ENCODE measurements at places on chromosomes 2 and 18.

GRCh38 chr2:57809230-57809629 is 237.4 kb upstream of the VRK2 start:
- no peak for DNase-seq

DNA sequence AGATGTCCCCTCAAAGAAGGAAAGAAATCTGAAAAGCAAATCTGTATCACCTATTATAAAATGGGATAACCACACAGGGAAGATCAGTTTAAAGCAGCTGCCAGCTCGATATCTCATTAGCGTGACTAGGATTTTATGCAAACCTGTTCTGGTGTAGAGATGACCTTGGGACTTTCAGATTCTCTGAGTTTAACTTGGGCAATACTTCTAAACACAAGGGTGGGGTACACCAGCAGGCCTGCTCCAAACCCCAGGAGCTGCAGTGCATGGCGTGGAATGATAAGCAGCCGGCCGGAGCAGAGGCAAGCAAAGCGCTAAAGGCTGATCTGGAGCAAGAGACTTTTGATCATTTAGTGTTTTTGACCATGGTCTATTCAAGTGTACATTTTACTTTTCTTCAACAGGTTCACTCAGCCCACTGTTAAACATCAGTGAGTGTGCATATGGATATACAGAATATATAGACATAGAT is 4.7 kb downstream of the SERTAD2 start:
- no peak for DNase-seq

- peak; percentile 65 for DNase-seq
Observed at GRCh38 chr2:54570925-54571694, 115.0 kb downstream of the SPTBN1 start.

- DNase-seq: no peak
Observed at GRCh38 chr2:146287281-146287680, 1557.5 kb upstream of the ACVR2A start.

DNA sequence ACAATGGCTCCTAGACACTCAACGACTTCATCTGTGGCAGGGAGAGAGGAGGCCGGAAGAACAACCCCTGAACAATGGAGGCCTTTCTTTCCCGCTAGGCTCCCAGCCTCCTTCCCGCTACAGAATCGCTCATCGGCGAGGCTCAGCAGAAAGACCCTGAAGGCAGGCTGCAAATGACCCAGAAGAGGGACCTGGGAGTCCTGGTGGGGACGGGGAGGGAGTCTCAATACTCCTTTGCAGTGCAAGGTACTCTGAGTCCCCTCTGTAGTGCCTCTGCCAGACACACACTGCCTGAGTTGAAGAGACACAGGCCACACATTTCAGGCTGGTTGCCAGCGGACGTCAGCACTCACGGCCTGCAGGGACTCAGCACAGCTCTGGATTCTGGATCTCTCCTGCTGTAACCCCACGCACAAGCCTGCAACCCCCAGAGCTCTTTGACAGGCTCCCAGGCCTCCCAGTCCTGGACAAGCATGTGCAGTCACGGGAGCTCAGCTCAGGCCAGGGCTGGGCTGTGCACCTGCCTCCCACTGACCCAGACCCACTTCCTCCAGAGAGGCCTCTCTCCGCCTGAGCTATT is 6.1 kb downstream of the GPR17 start:
- peak; percentile 14 for DNase-seq

GRCh38 chr2:6676241-6676640 is 189.5 kb downstream of the CMPK2 start:
- no peak for DNase-seq

DNA sequence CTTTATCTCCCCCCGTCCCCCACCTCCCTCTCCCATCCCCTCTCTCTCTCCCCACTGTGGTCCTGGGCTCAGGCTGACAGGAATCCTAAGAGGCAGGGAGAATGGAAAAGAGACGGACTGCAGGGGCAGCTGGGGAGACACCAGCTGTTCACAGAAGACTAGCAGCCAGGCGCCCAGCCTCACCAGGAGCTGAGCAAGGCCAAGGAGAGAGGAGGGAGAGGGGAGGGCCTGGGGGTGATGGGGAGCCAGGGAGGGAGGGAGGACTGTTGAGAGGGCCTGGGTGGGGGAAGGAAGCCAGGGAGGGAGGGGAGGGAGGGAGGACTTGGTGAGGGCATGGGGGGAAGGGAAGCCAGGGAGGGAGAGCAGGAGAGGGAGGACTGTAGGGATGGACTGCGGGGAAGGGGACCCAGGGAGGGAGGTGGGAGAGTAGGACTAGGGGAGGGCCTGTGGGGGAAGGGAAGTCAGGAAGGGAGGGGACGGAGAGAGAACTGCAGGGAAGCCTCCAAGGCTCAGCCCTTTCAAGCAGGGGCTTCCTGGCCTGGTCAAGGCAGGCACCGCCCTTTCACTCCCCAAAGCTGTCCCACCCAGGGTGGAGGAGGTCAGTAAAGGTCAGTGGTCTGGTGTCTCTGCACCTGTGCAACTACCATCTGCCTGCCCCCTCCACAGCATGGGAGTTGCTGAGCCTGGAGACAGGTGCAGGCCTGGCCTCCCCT is 517.7 kb upstream of the MYT1L start:
- peak; percentile 95 for DNase-seq

- DNase-seq: no peak
Observed at GRCh38 chr2:154029504-154029903, 157.8 kb downstream of the GALNT13 start.

- DNase-seq: no peak
Observed at GRCh38 chr2:2561346-2562095, 230.4 kb upstream of the MYT1L start.

DNA sequence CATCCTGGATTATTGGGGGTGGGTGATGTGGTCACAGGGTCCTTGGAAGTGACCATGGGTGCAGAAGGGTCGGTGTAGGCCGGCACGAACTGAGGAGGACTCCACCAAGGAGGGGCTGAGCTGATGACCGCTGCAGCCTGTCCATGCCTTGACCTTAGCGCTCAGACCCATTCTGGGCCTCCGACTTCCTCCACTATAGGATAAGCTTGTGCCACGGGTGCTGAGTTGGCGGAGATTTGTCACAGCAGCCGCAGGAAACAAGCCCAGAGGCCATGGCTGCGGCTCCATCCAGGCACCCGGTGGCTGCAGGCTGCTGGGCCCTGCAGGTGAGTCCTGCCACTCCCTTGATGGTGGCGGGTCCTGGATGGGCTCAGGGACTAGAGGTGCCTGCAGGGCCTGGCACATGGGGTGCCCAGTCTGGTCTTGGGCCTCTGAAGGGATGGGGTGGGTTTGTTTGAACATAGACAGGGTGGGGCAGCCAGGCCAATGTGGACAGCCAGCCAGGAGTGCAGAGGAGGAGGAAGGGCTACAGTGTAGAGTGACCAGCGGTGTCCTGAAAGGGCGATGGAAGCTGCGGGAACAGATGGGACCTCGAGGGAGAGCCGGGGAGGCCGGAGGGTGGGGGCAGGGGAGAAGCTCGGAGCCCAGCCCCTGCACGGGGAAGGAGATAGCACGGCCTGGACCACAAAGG is 84.8 kb downstream of the SEPTIN10 start:
- no peak for DNase-seq

DNA sequence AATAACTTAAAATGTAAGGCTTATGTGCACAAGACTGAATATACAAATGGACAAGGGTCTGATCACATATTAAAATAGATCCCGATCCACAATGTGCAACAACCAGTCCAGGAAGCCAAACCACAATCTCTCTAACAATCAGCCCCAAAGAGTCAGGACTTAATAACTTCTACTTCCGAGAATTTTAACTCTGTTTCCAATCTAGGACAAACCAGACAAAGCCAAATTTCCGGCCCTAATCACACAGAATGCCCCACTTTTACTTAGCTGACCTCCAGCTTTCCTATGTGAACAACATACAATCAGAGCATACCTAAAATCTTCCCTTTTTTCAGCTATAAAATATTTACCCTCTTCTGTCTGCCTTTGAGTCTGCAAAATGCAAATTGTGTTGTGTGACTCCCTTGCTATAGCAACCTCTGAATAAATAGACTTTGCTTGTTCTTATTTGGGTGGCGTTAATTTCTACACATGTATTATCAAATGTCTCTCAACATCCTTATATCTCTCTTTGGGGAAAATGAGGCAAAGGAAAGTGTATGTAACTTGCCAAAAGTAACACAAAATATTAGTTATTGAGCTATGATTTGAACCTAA is 381.9 kb upstream of the MC4R start:
- no peak for DNase-seq

- DNase-seq: no peak
Observed at GRCh38 chr2:9802576-9802993, 40.7 kb upstream of the TAF1B start.

DNA sequence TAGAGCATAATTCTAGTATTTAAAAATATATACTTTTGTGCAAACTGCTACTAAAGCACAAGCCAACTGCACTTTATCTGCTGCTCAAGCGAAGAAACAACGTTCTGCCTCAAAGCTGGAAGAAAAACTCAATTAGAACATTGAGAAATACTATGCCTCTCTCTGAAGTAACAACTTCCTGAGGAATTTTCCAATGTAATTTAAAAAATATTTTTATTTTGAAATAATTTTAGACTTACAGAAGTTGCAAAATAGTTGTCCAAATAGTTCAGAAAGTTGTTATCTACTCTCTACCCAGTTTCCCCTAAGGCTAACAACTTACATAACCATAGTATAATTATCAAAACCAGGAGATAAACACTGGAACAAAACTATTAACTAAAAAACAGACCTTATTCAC is 12.3 kb upstream of the POLI start:
- no peak for DNase-seq

DNA sequence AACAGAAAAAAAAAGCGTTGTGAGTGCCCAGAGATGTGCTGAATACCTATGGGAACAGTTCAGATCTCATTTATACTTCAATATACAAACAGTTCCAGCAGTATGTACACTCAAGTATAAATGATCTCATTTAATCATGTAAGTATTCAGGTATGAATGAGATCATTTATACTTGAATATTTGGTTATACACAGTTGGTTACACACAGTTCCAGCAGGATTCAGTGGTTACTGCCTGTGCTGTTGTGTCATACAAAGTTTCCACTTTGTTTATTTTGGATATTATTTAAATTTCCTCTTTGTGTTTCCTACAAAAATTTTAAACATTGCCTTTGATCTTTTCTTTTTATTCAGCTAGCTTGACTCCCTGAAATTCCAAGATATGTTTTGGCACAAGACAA is 293.5 kb upstream of the SLC39A10 start:
- no peak for DNase-seq

DNA sequence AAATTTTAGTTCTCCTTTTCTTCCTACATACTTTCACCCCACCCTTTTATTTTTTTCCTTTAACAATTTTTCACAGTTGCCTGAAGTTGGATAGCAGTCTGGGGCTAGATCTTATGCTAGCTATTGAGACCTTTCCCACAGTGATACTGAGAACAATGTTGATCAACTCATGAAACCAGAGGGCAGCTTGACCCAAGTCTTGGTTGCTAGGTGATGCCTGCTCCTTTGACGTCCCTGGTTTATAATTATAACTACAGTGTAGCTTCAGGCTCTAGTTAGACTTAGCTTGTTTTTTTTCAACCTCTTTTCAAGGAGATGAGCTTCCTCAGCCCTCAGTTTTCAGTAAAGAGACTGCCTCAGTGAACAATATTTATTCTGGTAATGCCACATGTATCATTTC is 648.5 kb downstream of the IRS1 start:
- DNase-seq: no peak

DNA sequence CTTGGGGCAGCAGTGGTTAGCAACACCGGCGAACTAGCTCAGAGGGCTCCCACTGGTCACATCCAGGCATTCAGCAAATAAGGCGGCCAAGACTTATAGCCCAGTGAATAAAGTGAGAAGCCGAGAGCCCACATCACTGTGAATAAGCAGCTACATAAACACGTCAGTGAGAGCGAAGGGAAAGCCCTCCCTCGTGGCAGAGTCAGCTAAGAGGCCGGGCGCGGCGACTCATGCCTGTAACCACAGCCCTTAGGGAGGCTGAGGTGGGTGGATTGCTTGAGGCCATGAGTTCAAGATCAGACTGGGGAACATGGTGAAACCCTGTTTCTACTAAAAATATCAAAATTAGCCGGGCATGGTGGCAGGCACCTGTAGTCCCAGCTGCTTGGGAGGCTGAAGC is 5.2 kb downstream of the D2HGDH start:
- no peak for DNase-seq

- DNase-seq: no peak
Observed at GRCh38 chr2:20365249-20365817, 14.7 kb upstream of the PUM2 start.

GRCh38 chr18:57389271-57389670 is 36.9 kb downstream of the ST8SIA3 start:
- DNase-seq: no peak

- no peak for DNase-seq
Observed at GRCh38 chr18:70420146-70420898, 131.5 kb downstream of the SOCS6 start.

DNA sequence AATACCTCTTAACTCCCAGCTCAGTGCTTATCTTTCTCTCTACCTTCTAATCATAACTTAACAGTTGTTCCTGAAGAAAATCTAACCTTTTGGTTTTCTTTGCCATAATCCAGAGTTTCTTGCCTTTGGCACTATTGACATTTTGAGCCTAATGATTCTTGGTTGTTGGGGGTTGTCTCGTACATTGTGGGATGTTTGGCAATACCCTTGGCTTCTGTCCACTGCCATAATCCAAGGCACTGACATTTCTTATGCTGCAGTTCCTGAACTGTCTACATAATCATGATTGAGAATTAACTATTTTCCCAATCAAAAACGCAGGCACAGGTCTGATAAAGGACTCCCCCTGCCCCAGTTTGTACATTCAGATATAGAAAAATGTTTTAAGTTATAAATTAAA is 203.2 kb upstream of the MEX3C start:
- DNase-seq: no peak

- DNase-seq: no peak
Observed at GRCh38 chr2:169513926-169514325, 4.4 kb downstream of the KLHL41 start.

GRCh38 chr18:54165450-54165849 is 59.0 kb downstream of the MBD2 start:
- no peak for DNase-seq

GRCh38 chr2:207504513-207505170 is 25.1 kb upstream of the CREB1 start:
- DNase-seq: peak; percentile 6

DNA sequence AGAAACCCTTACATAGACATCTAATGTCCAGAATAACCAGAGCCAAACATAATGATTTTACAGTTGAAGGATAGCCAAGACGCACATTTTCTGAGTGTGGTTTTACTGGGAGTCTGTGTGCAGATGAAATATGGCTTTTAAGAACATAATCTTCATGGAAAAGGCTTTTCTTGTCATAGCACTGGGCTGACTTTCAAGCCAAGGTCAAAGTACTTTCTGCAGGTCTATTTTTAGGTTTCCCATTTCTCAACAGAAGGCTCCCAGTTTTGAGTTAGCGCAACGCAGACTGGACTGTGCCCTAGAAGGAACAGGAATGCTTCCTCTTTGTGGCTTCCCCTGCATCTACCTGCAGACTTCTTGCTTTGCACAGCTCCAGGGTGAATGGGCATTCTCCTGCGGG is 92.3 kb upstream of the UPP2 start:
- no peak for DNase-seq

GRCh38 chr2:170236680-170237047 is 58.7 kb downstream of the MYO3B start:
- DNase-seq: no peak

- no peak for DNase-seq
Observed at GRCh38 chr2:198417836-198418235, 613.4 kb downstream of the PLCL1 start.

All from SHP77 (cell line).